Tongue (tissue), 3 donors: ENCODE measurements at places on chromosomes 12 and 14.

GRCh38 chr14:23323838-23324454 is 2.7 kb downstream of the PABPN1 start:
- DNase-seq = no peak

GRCh38 chr12:41719214-41719613 is 425.5 kb downstream of the GXYLT1 start:
- DNase-seq = no peak

DNA sequence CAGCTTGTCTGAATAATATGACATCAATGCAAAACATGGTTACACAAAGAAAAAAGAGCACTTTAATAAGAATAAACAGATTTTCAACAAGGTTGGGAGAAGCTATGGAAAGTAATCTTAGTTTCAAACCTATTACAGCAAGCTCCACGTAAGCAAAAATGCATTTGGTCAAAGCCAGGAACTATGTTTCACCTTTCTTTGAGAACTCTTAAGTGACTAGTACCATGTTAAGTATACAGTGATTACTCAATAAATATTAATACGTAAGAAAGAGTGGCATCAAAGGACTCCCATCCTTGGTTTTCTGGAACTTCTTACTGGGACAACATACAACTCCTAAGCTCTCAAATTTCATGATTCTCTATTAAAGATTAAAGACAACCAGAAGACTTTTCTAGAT is 80.7 kb downstream of the ABCC9 start:
- DNase-seq = no peak

GRCh38 chr14:24313913-24314312 is 2.6 kb downstream of the LTB4R start:
- no peak for DNase-seq

GRCh38 chr14:20469890-20470602 is 840 bp downstream of the PNP start:
- DNase-seq = peak; percentile 26

GRCh38 chr12:120346681-120347080 is 19.1 kb upstream of the PLA2G1B start:
- no peak for DNase-seq

- no peak for DNase-seq
These were observed 80.4 kb upstream of the CLEC14A start for GRCh38 chr14:38336298-38336697.

DNA sequence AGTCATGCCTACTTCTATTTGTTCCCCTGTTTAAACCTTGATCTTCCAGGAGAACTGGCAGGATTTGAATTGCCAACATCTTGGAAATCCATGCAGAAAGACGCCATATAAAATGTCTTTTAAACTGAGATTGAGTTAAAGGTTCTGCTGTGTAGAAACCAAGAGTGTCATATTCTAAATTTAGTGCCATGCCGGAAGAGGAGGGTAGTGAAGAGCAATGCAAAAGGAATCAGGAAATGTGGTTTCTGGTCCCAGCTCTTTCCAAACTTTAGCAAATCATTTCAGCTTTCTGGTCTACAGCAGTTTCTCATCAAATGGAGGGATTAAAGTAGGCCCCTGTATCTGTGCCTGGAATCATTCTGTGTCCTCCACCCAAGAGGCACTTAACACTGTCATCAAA is 85.7 kb downstream of the BTG1 start:
- DNase-seq = no peak

GRCh38 chr14:28608443-28608842 is 158.1 kb upstream of the FOXG1 start:
- DNase-seq = no peak

- peak; percentile 76 for DNase-seq
These were observed 10.5 kb downstream of the ARHGEF25 start for GRCh38 chr12:57621497-57622292.

GRCh38 chr14:82796086-82796485 is 1262.4 kb upstream of the SEL1L start:
- no peak for DNase-seq

DNA sequence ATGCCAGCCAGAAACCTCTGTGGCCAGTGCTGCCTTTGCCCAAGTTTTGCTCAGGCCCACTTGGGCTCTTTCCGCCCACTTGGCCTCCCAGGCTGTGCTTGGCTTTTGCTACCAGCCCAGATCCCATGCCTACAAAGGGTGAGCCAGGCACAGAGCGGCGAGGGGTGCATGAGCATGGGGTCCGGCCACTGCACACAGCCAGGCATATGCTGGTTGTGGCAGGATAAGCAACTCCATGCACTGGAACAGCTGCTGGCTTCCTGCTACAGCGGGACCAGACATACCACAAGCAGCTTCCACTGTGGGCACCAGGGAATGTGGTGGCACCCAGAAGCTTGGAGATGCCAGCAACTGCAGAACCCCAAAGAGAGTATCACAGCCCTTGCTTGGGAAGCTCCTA is 45.7 kb upstream of the PRPF39 start:
- DNase-seq = no peak

GRCh38 chr12:47982311-47982710 is 18.9 kb downstream of the TMEM106C start:
- no peak for DNase-seq

DNA sequence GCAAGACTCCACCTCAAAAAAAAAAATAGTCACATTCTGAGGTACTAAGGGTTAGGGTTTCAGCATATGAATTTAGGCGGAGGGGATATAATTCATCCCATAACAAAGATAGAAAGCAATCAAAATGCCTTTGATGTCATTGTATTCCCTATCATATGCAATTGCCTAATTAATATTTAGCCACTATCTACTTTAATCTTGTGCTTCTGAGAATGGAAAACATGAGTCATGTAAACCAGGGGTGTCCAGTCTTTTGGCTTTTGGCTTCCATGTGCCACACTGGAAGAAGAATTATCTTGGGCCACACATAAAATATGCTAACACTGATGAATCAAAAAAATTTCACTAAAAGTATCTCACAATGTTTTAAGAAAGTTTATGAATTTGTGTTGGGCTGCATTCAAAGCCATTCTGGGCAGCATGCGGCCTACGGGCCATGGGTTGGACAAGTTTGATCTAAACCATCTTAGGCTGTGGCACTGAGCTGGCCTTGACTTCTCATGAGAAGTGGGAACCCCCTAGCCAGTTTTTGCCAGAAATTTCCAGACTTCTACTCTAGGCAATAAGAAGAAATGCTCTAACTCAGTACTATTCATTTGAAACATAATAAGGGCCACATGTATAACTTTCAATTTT is 219.8 kb downstream of the PTPRO start:
- no peak for DNase-seq

GRCh38 chr14:105142651-105143450 is 25.7 kb downstream of the JAG2 start:
- DNase-seq = no peak

DNA sequence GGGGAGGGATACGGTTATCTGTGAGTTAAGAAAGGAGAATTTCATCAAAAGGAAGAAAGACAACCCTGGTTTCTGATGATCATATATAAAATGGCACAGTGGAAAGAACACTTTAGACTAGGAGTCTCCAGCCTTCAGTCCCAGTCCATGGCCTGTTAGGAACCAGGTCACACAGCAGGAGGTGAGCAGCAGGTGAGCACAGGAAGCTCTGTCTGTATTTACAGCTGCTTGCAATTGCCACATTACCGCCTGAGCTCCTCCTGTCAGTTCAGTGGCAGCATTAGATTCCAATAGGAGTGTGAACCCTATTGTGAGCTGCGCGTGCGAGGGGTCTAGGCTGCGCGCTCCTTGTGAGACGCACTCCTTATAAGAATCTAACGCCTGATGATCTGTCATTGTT is 137.9 kb downstream of the BTG1 start:
- no peak for DNase-seq

DNA sequence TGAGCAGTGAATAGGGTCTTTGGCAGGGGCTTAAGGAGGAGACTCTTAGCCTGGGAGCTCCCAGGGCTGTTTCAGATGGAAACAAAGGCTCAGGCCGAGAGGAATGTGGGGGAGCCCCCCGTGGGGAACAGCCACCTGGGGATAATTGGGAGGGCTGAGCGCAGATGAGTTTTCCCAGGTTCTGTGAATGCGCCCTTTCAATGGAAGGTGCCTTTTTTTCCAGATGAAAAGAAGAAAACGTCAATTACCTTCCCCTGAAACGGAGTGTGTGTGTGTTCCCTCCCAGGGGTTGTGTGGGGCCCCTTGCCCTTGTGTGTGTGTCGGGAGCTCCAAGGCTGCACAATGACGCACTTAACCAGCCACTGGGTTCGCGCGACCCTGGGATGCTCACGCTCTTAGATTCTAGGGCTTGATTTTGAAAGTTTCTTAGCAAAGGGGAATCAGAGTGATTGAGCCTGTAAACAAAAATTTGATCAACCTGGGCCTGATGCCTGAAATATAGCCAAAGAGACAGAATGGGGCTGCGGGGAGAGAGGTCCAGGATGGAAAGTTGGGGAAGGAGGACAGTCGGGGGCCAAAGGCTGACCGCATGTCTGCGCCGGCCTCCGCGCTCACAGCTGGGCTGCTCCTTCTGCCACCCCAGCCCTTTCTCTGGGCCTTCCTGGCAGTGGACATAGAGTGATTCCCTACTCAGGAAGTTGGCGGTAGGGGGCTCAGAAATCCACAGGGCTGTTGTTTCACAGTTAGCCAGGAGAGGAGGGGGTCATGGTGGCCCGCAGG is 14.6 kb downstream of the MEG3 start:
- DNase-seq = no peak

GRCh38 chr12:80373666-80374065 is 70.4 kb upstream of the PTPRQ start:
- DNase-seq = peak; percentile 6

DNA sequence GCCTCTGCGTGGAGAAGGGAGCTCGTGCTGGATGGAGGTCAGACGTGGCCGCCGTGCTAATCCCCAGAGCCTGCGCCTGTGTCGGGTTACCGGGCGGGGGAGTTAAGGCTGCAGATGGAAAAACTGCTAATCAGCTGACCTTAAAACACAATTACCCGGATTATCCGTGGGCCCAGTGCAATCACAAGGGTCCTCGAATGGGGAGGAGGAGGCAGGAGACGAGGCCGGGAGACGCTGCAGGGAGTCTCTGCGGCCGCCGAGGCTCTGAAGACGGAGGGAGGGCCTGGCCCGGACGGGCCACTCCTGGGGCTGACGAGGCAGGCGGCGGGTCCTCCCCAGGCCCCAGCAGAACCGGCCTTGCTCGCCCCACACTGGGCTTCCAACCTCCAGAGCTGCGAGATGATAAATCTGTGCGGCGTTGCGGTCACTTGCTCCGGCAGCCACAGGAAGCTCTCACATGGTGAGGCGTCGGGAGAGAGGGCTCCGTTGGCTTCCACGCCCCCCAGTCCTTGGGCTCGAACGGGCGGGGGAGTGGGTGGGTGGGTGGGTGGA is 32.9 kb upstream of the FBRSL1 start:
- DNase-seq = no peak

- DNase-seq = no peak
These were observed 601.5 kb downstream of the KCNH5 start for GRCh38 chr14:62443796-62444195.

GRCh38 chr14:70871863-70872677 is 35.2 kb upstream of the PCNX1 start:
- no peak for DNase-seq

DNA sequence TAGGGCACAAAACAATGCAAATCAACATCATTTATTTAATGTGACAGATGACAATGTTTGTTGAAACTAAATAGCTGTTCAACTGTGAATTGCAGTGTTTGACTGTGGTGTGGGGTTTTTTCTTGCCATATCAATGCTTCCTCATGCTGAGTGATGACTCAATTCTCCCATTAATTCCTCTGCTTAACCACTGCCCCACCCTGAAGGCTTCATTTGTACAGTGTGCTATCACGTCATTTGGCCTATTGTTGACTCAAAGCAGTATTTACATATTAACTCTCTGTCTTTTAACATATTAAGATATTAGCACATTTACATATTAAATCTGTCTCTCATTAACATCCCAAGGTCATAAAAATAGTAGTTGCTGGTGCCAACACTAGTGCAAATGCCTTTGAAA is 164.8 kb upstream of the NRXN3 start:
- DNase-seq = no peak

GRCh38 chr14:100775351-100775830 is 48.7 kb downstream of the DLK1 start:
- DNase-seq = no peak

DNA sequence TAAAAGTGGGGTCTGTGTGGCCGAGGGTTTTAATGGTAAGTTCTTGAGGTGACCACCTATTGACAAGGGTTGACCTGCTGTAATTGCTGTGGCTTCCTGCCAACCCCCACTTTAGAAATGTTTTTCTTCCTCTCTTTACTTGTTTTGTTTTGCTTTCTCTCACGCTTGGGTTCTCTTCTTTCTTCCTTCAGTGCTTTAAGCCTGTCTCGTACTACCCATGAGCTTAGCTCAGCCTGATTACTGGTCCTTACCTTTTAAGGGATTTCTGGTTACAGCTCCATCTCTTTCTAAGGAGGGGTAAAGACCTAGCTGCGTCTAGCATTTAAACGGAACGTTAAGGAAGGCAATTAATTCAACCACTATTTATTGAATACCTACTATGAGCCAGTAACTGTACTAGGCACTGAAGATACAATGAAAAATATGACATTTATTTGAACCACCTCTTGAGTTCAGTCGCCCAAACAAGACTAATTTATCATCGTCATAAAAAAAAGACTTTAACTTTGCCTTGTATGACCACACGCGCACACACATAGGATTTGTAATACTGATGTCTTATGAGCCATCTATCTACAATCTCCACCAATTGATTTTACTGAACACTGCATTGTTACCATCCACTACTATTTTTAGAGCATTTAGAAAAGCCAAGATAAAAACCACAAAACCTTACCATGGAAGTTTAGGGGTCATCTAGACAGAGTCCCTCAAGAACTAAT is 888 bp upstream of the PPP1R12A start:
- no peak for DNase-seq

DNA sequence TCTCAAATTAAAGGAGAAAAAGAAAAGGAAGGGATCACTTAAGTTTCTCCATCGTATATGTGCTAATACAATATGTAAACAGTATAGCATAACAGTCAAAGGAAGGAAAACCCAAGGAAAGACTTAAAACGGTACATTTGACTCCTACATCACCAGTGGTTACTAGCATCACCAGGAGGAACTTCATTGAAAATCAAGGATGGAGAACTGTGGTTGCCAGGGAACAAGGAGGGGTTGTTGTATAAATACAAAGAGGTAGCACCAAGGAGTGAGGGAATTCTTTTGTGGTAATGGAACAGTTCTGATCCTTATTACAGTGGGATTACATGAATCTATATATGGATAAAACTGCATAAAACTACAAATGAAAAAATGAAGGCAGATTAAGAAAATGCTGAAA is 1.6 kb downstream of the ZFYVE26 start:
- DNase-seq = no peak

- no peak for DNase-seq
These were observed 37.5 kb upstream of the COL2A1 start for GRCh38 chr12:48041591-48042423.
